ENCODE measurements at places on chromosomes 3 and 15.

GRCh38 chr3:51156147-51156546, 228.9 kb upstream of the MANF start:
- DNase-seq, result no peak

- DNase-seq, result no peak
Measured at GRCh38 chr3:165742351-165742750, 94.9 kb downstream of the BCHE start.

- no peak for DNase-seq
Measured at GRCh38 chr15:57973534-57973933, 92.0 kb downstream of the ALDH1A2 start.

DNA sequence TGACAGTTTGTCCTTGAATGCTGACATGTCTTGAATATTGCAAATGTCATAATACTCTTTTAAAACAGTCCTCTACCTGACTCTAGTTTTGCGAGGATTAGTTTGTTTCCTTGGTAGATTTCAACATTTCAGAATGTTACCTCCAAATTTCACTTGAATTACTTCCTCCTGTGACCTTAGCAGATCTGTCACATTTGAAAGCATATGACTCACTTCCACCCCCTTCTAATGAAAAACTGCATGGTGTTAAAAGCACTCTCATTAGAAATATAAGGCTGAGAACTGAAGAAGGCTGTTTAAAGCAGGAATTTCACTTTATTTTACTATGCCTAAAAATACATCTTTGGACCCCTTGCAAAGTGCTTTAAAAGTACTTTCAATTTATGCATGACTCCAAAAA, 598.7 kb upstream of the TGFBR2 start:
- no peak for DNase-seq

DNA sequence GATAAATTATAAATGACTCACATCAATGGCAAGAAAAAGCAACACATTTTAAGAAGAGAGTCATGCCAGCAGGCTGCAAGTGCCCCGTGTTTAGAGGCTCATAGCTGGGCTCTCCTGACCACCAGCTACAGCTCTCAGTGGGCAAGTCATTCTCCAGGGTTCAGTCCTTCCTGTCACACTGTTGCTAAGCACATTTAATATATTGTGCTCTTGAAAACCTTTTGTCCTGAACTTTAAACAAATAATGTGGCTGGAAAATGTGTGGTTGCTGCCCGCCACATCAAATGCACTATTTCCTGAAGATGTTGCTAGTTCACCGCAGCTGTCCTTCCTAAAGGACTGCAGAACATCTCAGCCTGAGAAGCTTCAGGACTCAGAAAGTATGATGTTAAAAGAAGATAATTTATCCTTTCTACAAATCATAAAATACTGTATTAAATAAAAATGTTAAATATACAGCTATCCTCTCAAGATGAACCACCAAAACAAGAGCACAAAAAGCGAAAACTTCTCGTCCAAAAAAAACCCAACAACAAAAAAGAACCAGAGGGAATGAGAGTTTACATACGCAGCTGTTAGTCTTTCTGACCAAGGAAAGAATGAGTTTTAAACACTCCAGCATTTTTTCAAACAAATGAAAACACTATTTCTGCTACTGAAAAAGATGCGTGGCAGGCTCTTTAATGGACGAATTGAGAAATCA, 951 bp downstream of the TARS3 start:
- no peak for DNase-seq

- DNase-seq, result peak; percentile 65
Measured at GRCh38 chr15:88897456-88898194, 2.3 kb upstream of the HAPLN3 start.

- DNase-seq, result no peak
Measured at GRCh38 chr3:89690646-89691045, 583.2 kb downstream of the EPHA3 start.

DNA sequence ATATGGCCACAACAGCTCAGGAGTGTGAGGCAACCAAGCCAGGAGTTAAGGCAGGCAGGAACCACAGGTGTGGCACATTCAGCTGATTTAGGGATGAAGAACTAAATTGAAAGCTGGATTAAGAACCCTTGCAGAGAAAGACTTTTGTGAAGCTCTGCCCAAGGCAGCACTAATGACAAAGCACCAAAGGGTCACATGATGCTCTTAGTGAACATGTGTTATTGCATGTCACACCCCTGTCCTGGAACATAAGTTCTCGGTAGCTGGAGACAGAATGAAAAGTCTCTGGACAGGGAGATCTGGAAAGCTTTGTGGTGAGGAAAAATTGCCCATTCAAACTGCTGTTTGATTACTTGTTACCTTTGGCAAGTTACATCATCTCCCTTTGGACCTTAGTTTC, 3.2 kb downstream of the EAF1 start:
- no peak for DNase-seq

GRCh38 chr3:124833710-124834332, 53.3 kb downstream of the ITGB5 start:
- no peak for DNase-seq

- no peak for DNase-seq
Measured at GRCh38 chr15:64753480-64754185, 21.8 kb downstream of the RBPMS2 start.

DNA sequence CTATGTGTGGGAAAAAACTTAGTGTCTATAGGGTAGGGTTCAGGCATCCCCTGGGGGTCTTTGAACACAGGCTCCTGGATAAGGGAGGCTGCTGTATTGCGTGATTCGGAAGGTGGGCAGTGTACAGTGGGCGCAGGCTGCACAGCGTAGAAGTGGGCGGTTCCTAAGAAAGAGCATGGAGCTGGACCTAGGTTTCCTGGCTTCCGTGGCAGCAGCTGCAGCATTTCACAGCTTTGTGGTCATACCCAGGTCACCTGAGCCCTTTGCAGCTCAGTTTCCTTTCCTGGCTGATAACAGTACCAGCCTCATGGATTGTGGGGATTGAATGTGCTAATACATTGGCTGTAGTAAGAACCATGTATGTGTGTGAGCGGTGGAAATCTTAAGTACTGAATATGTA, 22.2 kb downstream of the CFAP100 start:
- no peak for DNase-seq

GRCh38 chr3:186193534-186194450, 84.9 kb upstream of the ETV5 start:
- DNase-seq, result no peak

GRCh38 chr3:123370819-123371218, 78.1 kb downstream of the ADCY5 start:
- no peak for DNase-seq

- DNase-seq, result no peak
Measured at GRCh38 chr3:61674596-61674995, 113.2 kb downstream of the PTPRG start.

- DNase-seq, result no peak
Measured at GRCh38 chr3:26713091-26713490, 90.5 kb downstream of the LRRC3B start.

DNA sequence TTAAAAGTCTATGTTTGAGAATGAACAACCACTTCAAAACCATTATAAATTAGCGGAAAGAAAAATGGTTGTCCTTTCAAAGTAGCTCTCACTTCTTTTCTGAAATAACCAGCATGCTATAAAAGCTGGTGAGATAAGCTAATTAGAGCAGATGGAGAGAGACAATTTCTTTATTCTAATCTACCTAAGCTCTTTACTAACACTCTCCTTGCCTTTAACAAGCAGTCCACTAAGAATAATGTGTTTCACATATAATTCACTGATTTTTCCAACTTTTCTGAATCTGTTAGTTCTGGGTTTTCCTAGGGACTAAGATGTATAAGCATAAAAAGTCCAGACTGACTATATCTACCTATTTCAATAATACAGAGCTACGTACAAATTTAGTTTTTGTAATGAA, at the start of gene IMPG2:
Gene IMPG2 (minus strand): TSS at position 101 of the 400 bp plus-strand sequence. CDS start 203 bp downstream, outside the sequence.
- DNase-seq, result no peak

DNA sequence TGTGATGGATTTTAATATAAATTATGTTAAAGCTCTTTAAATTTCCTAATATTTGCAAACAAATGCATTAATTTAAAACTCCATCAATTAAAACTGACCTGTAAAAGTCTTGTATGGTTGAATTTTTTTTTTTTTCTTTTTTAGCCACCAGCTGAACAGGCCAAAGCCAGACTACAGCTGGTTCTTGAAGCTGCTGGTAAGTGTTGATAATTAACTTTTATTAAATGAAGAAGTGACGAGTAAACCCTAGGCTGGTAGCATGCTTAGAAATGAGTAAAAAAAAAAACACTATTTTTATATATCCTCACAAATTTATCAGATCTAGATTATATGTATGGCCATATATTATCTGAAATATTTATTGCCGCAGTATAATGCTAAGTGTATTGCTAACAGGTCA, 216.3 kb upstream of the MLF1 start:
- DNase-seq, result no peak

GRCh38 chr3:25973122-25973521, 183.2 kb downstream of the OXSM start:
- DNase-seq, result no peak

DNA sequence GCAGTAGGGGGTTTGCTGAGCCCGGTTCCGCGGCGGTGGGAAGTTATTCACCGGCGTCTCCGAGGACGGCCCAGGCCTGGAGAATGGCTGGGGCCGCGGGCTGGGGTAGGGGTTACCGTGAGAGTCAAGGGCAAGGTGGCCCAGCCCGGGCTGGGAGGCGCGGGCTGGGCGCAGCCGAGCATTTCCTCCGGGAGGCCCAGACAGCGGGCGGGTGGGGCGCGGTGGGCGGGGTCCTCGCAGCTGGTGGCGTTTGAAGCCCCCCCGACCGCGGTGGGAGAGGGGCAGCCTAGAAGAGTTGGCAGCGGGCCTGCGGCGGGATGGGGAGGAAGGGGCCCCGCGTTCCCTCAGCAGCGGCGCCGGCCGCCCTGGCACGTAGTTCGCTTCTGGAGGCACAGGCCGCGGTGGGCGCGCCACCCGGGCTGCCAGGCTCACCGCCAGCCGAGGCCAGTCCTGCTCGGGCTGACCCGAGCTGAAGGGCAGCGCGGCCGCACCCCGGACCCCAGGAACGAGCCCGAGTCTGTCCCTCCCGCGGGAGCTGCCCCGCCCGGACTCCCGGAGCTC, 960 bp upstream of the KLF13 start:
- no peak for DNase-seq

GRCh38 chr15:88193415-88193814, 63.1 kb downstream of the NTRK3 start:
- no peak for DNase-seq

DNA sequence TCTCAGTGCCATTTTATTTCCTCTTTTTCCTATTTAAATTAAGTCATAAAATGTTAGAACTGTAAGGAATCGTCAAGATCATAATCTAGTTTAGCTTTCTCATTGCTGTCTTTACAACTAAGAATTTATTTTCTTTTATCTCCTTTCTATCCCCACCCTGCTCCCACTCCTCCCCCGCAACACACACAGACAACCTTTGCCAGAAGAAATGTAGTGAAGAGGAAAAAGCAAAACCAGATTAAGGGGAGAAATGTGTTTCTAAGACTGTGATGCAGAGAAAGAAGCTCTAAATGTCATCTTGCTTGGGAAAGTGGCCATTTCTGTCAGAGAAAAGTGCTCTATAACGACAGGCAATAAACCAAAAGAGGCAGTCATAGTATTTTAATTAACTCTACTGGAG, 78.3 kb upstream of the MLF1 start:
- no peak for DNase-seq
